Ureter (tissue), 1 donor: ENCODE measurements at places on chromosomes 7 and 10. TPM values are rescaled to one million over a fixed set of nuclear protein-coding genes. Genes with fewer than 3 reads are reported as not detected.

GRCh38 chr7:71325151-71325550 is 193.2 kb downstream of the GALNT17 start:
- DNase-seq: no peak

GRCh38 chr7:70701477-70701876 is 430.5 kb upstream of the GALNT17 start:
- DNase-seq: no peak

GRCh38 chr7:104891949-104892348 is 122.1 kb upstream of the KMT2E start:
- DNase-seq: no peak

- DNase-seq: no peak
Observed at GRCh38 chr7:116653646-116654045, 18.4 kb upstream of the MET start.

- peak; percentile 81 for DNase-seq
Observed at GRCh38 chr10:14604181-14605142, 170.2 kb downstream of the FAM107B start.

Gene ZMIZ1
- total RNA-seq: 107 TPM

Gene ZNF117
- 30.2 TPM for total RNA-seq
